Suppressor macrophage (primary cell): ENCODE measurements at places on chromosomes 1 and 21.

DNA sequence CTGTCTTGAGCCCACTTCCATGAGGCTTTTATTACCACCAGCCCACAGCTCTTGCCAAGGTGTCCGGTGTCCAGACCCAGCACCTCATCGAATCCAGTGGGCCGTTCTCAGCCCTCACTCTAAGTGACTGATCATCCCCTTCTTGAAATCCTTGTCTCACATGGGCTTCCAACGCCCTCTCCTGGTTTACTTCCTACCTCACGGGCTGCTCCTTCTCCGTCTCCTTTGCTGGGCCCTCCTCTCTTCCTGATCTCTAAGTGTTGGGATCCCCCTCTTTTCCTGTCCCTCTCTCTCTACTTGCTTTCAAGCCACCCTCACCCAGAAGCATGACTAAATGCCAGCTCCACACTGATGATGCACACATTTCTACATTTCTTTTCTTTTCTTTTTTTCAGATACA lies 9.0 kb upstream of the RHBG start:
- DNase-seq = no peak

GRCh38 chr1:217846733-217847132 lies 215.6 kb downstream of the SPATA17 start:
- DNase-seq = no peak

GRCh38 chr1:183000167-183000962 lies 22.9 kb upstream of the LAMC1 start:
- DNase-seq = no peak

DNA sequence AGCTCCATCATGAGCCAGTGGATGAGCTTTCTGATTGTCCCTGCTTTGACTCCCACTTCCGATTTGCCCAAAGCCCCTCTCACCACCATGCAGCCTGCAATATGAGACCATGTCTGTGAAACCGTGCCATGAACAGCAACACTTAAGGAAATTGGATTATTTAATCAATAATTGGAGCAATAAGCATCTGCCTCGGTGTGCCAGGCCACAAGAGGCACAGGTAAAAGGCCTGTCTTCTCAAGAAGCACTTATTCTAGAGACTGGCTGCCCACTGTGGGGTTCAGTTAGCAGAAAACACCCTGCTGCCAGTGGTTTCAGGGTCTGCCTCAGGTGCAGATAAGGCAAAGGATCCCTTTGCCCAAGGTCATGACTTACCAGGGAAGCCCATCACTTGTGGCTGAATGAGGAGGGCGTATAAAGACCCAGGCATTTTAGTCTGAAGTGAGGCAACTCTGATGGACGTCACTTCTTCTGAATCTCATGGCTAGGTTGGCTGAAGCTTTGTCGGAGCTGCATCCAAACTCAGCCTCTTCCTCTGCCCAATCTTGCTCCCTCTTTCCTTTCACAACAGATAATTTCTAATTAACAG lies 7.1 kb upstream of the CHI3L2 start:
- no peak for DNase-seq

GRCh38 chr1:62689524-62689923 lies 1.3 kb upstream of the DOCK7 start:
- peak; percentile 79 for DNase-seq

GRCh38 chr1:107277022-107277421 lies 136.2 kb downstream of the NTNG1 start:
- DNase-seq = no peak

- no peak for DNase-seq
These were observed 690.7 kb downstream of the ADGRL2 start for GRCh38 chr1:82491301-82492048.

DNA sequence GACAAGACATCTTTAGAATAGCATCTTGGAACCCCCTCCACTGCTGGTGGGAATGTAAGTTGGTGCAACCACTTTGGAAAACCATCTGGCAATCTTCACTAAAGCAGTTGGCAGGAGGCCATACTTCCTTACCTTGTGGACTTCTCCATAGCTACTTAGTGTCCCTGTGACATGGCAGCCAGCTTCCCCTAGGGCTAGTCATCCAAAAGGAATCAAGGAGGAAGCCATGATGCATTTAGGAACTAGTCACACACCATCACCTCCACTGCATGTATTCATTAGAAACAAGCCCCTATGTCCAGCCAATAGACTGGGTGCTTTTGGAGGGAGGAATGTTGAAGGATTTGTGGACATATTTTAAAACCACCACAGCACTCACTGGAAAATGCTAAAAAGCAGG lies 19.9 kb downstream of the MX2 start:
- DNase-seq = no peak

DNA sequence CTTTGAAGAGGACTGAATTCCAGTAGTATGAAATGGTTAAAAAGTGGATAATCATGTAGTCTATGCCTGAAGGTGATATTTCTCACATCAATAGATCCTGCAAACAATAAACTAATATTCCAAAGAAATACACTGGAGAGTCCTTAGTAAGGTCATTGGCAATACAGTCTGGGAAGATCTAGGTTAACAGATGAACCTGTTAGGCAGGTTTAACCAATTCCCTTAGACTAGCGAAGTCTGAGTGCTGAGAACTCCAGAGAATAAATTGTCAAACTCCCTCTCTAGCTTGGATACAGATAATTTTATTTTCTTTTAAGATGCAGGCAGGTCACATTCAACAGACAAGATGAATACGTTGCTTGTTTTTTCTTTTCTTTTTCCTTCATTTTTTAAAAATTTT lies 2.4 kb downstream of the GPR157 start:
- no peak for DNase-seq

DNA sequence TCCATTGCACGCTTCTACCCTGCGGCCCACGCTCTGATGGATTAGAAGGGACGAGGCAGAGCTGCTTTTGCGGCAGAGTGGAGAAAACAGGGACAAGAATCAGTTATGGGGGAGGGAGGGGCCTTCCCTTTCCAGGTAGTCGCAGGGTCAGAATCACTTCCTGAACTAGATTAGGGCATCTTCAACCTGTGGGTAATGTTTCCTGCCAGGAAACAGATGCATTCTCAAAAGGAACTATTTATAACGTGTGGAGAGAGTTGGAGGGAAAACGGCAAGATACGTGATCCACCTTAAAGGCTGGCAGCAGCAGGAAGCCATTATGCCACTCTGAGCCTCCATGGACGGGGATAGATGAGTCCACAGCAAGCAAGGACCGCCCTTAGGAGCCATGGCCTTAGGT lies 59.9 kb upstream of the CNTN2 start:
- DNase-seq = no peak

DNA sequence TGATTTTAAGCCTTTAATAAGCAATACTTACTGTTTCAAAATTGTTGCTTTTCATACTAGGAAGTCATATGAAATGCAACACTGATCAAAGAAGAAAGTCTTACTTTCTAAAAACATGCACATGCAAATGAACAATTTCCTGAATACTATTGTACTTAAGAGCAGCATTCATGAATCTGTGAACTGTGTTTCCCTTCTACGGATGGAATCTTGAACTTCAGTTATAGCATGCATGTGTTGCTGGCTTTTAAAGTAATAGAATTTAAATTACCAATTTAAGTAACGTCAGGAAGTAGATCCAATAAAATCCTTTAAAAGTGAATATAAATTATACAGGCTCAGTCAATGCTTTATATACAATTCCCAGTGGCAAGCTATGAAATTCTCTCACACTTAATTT lies 348.9 kb downstream of the KCNT2 start:
- DNase-seq = no peak

- no peak for DNase-seq
These were observed 137.5 kb upstream of the JUN start for GRCh38 chr1:58921342-58921741.

DNA sequence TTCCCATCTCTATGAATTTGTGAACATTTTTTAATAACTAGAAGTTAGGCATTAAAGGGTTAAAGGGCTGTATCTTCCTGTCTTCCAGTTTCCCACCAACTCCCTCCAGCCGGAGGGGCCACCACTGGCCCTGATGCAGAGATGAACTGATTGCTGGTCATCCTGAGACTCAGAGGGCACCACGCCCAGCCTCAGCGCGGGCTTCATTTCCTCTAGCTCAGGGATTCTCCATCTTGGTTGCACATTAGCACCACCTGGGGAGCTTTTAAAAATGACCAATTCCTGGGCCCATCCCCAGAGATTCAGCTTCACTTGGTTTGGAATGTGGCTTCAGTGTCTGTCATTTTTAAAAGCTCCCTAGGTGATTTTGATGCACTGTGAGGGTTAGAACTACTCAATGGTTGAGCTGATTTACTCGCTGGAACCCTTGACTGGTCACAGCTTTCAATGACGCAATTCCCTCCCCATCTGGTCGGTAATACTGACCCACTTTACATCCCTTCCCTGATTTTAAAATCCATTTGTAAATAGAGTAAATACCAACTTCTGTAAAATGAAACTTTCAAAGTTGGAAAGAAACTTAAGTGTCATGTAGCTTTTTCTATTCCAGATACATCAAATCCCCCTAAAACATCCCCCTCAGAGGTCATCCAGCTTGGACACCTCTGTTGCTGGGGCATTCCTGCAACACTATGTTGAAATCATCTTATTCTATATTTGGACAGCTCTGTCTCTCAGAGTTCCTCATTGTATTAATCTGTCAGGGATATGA lies 5.1 kb downstream of the NAV1 start:
- DNase-seq = peak; percentile 22

DNA sequence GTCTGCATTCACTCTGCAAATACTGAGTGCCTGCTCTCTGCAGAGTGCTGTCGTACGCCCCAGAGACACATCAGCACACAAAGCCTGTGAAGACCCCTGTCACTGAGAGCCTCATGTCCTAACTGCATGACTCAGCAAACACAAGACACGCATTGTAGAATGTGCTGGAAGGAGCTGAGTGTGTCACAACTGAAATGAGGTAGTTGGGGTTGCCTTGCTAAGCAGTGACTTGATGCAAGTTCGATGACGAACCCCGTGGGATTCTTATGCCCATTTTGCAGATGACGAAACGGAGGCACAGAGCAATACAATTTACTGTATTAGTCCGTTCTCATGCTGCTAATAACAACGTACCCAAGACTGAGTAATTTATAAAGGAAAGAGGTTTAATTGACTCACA lies 65.1 kb downstream of the RIPK4 start:
- DNase-seq = peak; percentile 80

DNA sequence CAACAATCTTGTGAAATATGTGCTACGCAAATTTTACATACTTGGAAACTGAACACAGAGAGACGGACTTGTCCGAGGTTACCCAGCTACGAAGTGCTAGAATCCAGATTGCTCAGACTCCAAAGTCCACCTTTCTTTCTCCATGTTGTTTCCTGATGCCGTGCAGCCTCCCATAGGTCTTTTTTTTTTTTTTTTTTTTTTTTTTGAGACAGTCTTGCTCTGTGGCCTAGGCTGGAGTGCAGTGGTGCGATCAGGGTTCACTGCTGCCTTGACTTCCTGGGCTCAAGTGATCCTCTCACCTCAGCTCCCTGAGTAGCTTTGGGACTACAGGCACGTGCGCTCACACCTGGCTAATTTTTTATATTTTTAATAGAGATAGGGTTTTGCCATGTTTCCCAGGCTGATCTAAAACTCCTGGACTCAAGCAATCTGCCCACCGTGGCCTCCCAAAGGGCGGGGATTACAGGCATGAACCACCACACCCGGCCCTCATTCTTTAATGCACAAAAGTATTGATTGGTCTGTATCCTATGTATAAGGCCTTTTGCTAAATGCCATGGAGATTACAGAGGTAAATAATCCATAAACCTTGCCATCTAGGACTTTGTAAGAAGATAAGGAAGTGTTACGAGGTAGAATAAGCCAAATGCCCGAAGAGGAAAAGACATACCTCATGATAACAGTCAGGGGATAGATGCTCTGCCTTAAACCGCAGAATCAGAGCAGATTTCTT lies 92.8 kb downstream of the C1orf21 start:
- no peak for DNase-seq

DNA sequence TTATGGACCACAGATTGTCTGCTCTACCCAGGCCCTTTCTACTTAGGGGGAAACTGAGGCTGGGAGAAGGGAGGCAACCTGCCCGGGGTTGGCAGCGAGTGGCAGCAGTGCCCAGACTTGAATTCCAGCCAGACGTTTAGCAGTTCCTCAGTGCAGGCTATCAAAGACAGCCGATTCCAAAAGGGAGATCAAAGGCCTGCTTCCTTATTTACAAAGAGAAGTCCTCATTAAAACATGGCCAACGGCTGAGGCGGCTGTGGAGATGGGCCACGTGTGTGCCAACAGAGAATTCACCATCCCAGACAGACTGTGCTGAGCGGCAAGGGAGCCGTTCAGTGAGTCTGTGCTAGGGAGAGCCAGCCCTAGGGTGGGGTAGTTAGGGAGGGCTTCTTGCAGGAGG lies 27.7 kb downstream of the C1QB start:
- no peak for DNase-seq

- no peak for DNase-seq
These were observed 43.8 kb downstream of the NCF2 start for GRCh38 chr1:183546427-183546826.

DNA sequence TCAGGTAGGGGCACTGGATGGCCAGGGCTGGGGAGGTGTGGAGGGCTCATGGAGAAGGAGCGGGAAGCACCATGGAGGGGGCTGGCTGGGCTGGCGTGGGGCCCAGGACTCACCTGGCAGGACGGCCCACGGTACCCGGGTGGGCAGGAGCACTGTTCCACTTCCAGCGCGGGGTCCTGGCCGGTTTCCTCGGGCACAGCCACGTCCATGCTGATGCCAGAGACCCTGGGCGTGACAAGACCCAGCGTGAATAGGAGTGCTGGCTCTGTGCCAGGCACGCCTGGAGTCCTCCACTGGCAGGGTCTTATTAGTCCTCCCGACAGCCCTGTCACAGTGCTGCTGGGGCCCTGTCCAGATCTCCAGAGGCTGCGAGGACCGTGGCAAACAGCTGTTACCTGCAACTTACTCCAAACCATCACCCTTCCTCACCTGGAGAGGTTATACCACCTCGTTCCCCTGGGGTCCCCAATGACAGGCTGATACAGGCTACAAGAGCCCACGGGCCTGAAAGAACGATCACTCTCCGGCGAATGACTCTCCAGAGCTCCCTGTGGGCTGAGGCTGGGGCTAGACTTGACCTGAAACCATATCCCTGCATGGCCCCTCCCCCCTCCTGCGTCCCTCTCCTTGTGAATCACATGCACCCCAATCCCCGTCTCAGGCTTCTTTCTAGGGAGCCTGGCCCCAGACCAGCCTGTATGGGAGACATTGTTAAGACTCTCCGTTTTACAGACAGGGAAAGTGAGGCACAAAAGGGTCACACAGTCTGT lies 62.1 kb downstream of the HSPG2 start:
- no peak for DNase-seq

DNA sequence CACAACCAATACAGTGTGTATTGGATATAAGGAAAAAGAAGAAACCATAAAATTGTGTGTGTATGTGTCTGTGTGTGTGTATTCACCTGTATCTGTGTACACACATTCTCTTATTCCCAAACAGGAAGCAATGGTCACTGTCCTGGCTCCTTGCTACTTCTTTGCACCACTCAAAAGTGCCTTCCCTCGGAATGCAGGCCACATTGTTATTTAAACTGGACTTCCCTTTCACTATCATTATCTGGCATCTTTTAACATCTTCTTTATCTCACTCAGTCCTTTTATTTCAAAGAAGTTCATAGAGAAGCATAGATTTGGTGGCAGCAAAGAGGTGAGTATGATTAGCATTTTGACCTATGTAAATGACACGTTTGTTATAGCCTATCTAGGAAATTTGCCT lies 803.7 kb downstream of the NCAM2 start:
- DNase-seq = no peak
